DMS153 (cell line): ENCODE measurements at places on chromosomes 4 and X.
A peak's percentile ranks its signal among the peaks of the same experiment; 100 is the strongest.

DNA sequence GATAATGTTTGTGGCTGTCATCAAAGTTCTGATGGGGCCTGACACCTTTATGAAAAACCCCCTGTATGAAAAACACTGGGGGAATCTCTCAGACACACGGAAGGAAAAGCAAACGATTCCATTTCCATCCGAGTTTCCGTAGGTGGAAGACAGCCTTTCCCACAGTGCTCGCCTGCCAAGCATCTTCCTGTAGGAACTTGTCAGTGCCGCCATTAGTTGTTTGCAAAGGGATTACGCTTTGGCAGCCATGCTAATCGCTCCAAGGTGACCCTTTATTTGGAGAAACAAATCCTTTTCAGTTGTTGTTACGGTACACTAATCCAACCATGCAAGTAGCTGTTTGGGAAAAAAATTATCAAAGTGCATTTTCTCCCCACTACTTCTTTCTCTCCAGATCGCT lies 44.4 kb upstream of the STOX2 start:
- DNase-seq, result peak; percentile 60

GRCh38 chrX:70908541-70908940 lies at the start of gene TEX11:
TEX11 (minus strand) TSS chrX:70908711; CDS start chrX:70907789, 922 bp downstream.
- no peak for DNase-seq

DNA sequence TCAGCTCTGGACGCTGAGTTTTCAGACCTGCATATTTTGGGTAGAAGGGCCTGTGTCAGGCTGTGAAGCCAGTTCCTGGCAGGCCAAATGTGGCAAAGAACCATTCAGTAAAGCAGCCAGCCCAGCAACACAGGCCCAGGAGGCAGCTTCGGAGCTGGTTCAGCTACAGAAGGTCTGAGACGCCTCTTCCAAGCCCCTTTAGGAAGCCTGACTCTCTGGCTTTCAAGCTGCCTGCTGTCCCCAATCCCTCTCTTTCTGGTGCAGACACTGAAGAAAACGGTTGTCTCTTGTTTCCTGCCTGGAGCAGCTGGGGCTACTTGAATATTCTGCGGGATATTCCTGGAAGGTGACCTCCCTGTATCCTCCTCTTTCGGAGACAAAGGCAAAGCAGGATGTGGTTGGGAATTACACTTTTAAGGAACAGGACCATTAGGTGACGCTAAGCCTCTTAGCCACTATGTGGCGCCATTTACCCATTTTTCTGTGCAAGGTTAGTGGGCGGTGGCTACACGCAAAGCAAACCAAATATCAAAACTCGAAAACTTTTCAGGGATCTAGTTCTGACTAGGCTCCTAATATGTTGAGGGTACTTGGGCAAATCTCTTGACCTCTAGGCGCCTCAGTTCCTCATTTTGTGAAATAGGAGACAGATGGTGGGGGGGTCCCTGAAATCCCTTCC lies 47.2 kb upstream of the LAS1L start:
- DNase-seq, result peak; percentile 31

DNA sequence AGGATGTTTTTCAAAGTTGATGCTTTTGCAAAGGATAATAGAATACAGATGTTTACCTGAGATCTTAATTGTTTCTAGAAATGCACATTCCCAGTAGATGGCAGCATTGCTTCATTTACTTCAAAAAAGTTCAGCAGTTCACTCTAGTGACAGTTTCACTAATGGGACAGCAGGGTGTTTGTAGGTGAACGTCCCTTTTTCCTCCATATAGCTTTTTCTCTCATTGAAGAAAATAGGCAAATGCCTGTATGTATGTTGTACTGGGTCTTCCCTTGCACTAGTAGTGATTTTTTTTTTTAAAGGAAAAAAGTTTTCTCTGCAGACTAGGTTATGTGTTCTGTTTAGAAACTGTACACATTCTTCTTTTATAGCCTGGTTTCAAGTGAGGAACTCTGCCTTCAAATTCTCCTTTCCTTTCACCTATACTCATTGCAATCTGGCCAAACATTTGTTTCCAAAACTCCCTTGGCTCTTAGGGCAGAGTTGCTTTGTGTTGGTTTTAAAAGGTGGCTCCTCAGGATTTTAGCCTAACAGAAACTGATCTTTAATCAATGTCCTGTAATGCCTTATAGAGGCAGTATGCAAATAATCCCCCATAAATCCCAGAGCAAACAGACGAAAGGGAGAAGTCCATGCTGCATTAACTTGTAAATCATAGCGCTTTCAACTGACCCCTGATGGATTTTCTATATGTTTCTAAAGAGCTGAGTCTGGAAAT lies 86.3 kb downstream of the EGF start:
- DNase-seq, result peak; percentile 13

- DNase-seq, result no peak
Observed at GRCh38 chr4:152556834-152557233, 20.9 kb upstream of the FBXW7 start.

DNA sequence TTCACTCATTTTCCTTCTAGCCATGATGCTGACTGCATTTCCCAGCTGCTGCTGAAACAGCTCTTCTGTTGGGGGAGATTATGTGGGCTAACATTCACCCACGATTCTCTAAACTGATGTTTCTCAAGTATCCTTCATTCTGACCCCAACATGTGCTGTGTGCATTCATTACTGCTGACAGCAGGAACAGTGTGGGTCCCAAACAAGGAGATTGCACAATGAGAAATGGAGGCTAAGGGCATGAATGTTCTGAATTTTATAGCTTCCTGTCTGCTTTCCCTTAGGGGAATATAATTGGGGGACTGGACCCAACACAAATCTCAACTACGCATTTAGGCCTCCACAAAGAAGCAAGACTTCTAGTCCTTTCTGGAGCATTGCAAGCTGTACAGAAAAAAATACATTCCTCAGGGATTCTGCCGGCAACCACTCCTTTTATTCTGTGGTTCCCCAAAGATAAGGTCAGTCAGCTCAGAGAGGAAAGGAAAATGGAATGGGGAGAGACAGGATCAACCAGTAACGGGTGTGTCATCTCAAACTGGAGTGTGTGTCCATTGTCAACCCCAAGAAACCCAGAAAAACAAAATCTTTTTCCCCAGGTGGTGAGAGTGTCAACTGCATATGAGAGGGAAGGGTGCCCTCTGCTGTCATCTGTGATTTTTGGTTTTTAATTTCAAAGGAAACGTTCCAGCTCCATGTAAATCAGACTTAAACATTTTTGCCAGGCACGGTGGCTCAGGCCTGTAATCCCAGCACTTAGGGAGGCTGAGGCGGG lies 81.5 kb upstream of the EGFL6 start:
- peak; percentile 56 for DNase-seq

GRCh38 chrX:118392716-118393115 lies 46.8 kb downstream of the WDR44 start:
- no peak for DNase-seq

- no peak for DNase-seq
Observed at GRCh38 chr4:65791111-65791811, 121.0 kb upstream of the EPHA5 start.

DNA sequence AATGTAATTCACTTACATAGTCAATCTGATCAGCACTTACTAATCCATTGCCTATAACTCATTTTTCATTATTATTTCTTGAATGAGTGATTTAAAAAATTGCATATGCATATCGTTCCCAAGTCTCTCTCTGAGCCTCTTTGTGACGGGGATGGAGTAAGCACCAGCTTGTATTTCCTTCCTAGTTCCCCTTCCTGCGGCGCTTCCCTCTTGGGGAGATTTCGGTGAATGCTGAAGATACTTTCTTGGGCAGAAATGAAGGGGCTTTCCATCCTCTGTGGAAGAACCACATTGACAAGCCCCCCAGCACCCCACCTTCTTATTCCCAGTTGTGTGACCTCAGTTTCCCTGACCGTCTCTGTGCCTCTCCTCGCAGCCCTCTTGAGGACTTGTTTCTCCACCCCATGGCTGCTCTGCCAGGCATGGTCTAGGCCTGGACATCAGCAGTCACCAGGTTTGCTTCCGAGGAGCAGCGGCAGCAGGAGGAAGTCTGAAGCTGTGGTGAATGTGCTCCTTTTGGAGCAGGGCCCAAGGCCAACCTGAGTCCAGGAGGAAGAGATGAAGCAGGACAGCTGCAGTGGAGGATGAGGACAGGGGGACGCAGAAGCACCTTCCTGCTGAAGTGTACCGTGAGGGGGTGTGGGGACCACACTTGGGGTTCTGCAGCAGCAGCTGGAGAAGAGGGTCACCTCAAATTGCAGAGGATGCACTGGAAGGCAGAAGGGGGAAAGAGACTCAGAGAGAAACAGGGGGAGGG lies 124.9 kb downstream of the IRF2 start:
- DNase-seq, result no peak

- DNase-seq, result no peak
Observed at GRCh38 chr4:186078981-186079638, 10.2 kb downstream of the TLR3 start.

GRCh38 chrX:42976746-42977366 lies 198.9 kb upstream of the PPP1R2C start:
- no peak for DNase-seq

- DNase-seq, result no peak
Observed at GRCh38 chr4:26984896-26985295, 124.3 kb downstream of the STIM2 start.

DNA sequence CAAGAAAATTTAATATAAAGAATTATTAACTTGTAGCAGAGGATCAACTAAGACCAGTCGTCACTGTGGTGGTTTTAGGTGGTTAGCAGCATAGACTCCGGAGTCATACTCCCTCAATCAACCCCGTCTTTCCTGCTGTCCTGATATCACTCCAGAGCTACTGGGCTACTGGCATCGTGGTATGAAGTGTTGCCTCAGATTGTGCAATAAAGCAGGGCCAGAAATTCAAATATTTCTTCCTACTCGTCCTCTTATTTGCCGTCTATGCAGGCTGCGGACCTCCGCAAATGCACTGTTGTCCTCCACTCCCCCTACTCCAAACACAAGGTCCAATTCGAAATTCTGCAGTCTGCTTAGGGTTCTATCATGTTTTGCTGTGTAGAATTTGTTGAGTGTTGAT lies 1.2 kb upstream of the MAGEA10 start:
- DNase-seq, result no peak

DNA sequence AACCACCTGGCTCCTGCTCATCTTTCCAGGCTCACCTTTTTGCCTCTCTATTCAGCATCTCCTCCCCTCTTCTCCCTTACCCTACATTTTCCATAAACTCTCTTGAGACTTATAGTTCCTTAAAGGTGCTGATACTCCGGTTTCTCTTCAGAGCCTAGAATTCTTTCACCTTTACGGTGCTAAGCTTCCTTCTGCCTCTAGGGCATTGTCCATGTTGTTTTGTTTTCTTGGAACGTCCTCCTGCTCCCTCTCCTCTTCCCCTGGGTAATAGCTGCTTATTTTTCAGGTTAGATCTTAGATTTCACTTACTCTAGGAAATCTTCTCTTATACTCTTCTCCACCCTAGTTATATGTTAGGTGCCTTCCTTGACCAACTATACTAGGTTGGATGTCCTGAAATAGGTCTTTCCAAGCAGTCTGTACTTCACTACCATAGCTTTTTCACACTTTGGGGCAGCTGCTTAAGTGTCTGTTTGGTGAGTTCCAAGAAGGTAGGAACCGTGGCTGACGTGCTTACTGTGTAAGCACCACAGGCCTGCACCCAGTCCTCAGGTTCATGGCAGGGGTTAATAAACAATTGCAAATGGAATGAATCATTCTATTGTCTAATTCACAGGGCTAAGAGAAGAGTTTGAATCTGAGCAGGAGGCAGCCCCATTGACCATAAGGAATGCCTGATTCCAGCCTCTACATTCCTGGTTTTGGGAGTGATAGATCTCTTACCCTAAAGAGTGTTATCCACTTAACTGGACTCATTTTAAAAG lies 227.5 kb downstream of the MGST2 start:
- DNase-seq, result no peak

DNA sequence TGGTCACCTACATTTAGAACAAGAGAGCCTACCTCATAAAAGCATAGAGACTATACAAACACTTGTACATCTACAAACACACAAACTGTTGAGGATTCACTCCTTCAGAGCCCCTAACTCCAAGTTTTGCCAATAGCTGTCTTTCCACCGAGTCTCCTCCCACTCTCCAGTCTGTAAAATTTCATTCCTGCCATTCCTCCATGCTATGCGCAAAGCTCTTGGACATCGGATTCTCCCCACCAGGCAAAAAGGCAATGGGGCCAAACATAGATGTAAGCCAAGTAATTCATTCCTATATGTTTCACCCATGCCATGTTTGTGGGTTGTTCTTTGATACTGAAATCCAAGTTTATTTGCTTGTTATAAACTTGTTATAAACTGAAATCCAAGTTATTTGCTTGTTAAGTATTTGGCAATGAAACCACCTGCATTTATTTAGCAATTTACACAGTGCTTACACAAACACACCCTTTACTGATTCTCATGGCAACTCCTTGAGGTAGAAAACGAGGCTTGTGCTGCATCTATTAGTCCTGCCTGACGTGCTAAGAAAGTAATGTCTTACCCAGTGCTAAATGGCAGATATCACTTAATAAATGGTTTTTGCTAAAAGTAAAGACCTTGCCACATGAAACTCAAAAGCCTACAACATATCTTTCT lies 91.1 kb downstream of the SCFD2 start:
- no peak for DNase-seq

- no peak for DNase-seq
Observed at GRCh38 chrX:68822641-68823410, 6.0 kb upstream of the EFNB1 start.

DNA sequence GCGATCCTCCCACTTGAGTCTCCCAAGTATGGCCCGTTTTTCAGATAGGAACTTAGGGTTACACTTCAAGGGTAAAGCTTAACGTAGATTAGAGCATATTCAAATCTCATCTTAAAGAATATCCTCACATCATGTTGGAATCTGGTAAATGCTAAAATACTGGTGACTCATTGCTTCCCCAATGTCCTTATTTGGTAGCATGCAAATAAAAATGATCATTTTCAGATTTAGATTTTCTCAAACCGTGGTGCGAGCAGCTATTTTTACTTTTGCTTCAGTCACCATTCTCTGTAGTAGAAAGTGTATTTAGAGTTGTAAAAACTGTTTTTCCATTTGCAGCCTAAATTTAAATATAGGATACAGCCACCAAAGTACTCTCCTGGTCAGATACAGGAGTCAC lies 101.5 kb upstream of the MAML3 start:
- no peak for DNase-seq

DNA sequence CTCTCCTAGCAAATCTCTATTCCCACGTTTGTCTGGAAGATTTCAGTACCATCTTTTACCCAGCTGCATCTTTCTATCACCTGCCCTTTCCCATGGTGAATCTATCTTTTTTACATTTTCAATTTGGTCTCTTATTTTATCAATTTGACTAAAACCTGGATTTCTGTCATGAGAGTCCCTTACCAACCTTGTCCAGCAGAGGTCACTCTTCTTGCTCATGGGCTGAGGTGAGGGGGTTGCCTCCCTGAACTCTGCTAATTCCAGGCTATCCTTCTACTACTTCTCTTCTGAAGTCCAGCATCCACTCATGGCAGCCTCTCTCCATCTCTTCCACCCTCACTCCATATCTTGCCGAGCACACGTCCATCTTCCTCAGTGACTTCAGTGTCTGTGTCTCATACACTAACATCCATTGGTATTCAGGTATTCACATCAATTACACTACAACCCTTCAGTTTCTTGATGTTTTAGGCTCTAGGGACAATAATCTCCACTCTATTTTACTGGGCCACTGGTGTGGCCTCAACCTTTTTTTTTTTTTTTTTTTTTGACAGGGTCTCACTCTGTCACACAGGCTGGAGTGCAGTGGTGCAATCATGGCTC lies 17.8 kb upstream of the ZNF827 start:
- no peak for DNase-seq

- DNase-seq, result no peak
Observed at GRCh38 chr4:14771504-14772175, 230.6 kb upstream of the CPEB2 start.

GRCh38 chr4:114488301-114488982 lies 110.2 kb upstream of the UGT8 start:
- no peak for DNase-seq
